ENCODE measurements at places on chromosomes 1 and 21. TPM values are rescaled to one million over a fixed set of nuclear protein-coding genes. Genes with fewer than 3 reads are reported as not detected.

GRCh38 chr1:159939678-159940002, 5.8 kb downstream of the IGSF9 start:
- no peak overlapping the region for H3K27ac ChIP-seq
- DNase-seq: no peak
- peaks cover 20% of the 10 kb centered on the region for H3K27me3 ChIP-seq
- H3K4me3 ChIP-seq: no peak overlapping the region

Gene DNAJB4
- total RNA-seq: 10.6 TPM

GRCh38 chr21:45366931-45367401, 38.0 kb upstream of the COL18A1 start:
- DNase-seq: no peak
- peaks cover 7% of the 10 kb centered on the region for H3K4me1 ChIP-seq

Gene E2F2
- total RNA-seq: 19.6 TPM

Gene ATP1A2
- not detected for total RNA-seq

- H3K4me1 ChIP-seq: no peaks in the 10 kb centered on the region
- H3K27ac ChIP-seq: no peak overlapping the region
- no peaks in the 10 kb centered on the region for H3K27me3 ChIP-seq
- no peak overlapping the region for H3K4me3 ChIP-seq
- no peaks in the 10 kb centered on the region for H3K36me3 ChIP-seq
Observed at GRCh38 chr1:115722221-115722620, 46.3 kb downstream of the CASQ2 start.

- H3K36me3 ChIP-seq: no peaks in the 10 kb centered on the region
- no peaks in the 10 kb centered on the region for H3K27me3 ChIP-seq
- no peak overlapping the region for H3K27ac ChIP-seq
- DNase-seq: no peak
Observed at GRCh38 chr1:58325866-58326265, 220.7 kb downstream of the OMA1 start.

Gene LRRC38
- total RNA-seq: not detected
